ENCODE measurements at places on chromosomes 2 and 18.

DNA sequence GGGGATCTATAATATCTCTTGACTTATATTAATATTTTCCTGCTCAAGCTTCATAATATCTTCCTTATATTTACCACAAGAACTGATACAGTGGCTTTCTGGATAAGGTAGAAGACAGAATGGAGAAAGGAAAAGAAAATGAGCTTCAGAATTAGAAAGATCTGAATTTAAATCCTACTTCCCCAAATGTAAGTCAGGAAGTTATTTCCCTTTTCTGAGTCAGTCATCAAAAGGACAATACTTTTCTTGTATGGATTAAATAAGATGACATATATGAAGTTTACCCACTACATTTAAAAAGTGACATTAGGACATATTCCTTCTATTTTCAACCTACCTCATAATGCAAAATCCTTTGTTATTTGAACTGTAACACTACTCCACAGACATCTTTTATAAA is 19.0 kb downstream of the KRCC1 start:
- DNase-seq: no peak

- DNase-seq: no peak
Observed at GRCh38 chr2:189593115-189593514, 12.5 kb upstream of the SLC40A1 start.

DNA sequence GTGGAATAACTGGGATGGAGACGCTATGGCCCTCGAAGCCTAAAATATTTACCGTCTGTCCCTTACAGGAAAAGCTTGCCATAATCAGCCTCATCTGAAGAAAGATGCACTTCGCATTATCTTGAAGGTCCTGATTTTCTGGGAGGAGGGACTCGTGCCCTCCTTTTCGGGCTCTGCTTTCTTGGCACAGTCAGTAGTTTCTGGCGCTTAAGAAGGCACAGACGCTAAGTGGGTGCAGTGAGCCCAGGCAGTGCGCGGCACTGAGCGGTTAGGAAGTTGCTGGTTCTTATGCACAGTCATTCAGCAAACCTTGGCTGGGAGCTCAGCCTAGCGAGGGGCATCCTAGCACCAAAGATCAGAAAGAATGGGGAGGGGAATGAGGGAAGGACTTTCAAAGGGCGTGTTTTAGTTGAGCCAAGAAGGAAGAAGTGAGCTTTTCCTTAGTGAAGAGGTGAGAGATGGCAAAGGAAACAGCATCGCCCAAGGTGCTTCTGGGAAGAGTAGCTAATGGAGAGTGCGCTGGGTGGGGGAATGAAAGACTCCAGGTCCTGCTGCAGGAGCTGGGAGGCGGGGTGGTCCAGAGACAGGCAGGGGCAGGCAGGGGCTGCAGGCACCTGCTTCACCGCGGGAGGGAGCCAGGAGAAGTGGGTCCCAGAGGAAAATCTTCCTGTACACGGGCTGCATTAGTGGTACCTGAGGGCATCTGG is 64.1 kb downstream of the ZCCHC2 start:
- DNase-seq: no peak

DNA sequence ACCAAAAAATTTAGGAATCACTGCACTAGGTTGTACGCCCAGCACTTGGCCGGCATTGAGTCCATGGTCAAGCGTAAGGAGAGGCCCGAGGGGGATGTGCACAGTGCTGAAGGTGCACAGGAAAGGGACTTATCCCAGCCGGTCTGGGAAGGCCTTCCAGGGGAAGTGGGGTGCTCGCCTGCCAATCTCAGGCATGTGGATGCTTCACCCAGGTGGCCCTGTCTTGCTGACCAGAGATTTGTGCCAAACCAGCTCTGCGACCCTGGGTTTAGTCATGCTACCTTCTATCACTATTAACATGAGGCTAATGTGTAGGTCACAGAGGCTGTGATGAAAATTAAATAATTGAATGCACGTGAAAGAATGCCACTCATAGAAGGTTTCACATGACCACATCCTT is 1.7 kb upstream of the ITM2C start:
- no peak for DNase-seq

GRCh38 chr2:46559261-46559660 is 79.9 kb downstream of the TMEM247 start:
- DNase-seq: no peak

DNA sequence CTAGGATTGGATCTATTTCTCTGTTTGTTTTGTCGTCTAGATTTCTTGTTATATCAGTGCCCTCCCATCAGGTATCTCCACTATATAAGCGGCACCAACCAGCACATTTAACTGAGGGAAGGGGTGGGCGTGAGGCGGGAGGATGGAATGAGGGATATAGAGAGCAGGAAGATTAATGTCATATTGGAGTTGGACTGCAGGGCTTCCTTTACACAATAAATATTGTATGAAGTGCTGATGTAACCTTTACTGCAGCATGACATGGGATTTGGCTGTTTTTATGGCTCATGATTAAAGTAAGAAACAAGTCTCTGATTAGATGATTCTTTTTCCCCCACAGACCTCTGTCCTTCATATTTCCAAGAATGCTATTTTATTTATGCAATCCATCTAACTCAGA is 54.8 kb downstream of the TMEM200C start:
- no peak for DNase-seq

GRCh38 chr2:166357068-166357949 is 18.4 kb downstream of the SCN9A start:
- no peak for DNase-seq

DNA sequence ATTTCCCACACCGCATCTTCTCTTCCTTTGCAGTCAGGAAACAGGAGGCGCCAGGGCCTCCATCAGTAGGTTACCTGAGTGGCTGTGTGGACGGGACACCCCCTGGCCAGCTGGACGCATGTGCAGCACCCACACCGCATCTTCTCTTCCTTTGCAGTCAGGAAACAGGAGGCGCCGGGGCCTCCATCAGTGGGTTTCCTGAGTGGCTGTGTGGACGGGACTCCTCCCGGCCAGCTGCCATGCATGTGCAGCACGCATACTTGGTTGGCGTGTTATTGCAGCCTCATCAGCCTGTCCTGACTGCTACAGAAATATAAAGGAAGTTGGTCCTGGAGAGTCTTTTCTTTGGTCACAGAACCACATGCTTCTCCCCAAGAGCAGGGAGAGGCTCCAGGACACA is 74.6 kb downstream of the DCDC2C start:
- DNase-seq: peak; percentile 78

DNA sequence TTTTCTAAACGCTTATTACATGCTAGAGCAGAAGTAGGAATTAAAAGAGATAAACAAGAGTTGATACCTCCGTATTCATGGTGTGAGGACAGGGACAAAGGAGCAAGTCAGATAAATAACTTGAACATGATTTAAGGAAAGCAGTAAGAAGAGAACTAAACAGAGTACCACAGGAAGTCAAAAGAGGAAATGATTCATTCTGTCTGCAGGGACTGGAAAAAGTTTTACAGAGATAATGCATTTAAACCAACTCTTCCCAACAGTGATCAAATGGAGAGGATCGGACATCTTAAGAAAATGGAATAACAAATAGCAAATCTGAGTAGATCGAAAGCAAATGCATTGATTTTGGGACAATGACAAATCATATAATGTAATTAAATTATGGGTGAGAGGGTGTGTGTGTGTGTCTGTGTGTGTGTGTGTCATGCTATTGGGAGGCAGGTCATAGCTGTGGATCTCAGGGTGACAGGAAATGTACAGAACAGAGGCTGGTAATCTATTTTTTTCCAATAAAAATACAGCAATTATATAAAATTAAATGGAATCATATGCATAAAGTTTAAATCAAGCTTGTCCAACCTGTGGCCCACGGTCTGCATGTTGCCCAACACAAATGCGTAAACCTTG is 113.4 kb downstream of the MC4R start:
- peak; percentile 74 for DNase-seq

DNA sequence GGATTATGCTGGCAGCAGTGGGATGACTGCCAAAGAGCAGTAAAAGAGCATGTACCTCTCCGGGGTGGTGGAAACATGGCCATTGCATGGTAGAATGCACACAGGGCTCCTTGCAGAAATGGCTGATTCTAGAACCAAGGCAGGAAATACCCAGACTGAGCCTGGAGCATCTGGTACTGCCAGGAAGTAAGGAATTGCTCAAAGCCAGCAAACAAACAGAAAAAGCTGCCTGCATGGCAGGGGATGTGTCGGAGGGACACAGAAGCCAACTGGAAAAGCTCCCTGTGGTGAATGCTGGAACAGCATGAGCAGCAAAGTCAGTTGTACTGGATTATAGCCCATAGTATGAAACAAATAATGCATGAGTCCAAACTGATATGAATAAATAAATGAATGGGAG is 78.0 kb upstream of the NFATC1 start:
- DNase-seq: no peak

DNA sequence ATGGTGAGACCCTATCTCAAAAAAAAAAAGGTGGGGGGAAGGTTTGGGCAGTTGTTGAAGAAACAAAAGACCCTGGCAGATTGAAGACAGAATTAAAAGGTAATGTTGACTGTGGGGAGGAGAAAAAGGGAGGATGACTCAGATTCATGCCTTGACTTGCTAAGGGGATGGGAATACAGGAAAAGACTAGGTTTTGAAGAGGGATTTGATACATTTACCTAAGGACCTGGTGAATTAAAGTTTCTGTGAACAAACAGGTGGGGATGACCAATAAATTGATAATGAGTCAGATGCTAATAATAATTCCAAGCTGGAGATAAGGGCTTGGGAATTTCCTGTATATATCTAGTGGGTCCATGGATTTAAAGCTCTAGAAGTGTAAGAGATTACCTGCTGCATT is 27.6 kb downstream of the TTR start:
- no peak for DNase-seq

DNA sequence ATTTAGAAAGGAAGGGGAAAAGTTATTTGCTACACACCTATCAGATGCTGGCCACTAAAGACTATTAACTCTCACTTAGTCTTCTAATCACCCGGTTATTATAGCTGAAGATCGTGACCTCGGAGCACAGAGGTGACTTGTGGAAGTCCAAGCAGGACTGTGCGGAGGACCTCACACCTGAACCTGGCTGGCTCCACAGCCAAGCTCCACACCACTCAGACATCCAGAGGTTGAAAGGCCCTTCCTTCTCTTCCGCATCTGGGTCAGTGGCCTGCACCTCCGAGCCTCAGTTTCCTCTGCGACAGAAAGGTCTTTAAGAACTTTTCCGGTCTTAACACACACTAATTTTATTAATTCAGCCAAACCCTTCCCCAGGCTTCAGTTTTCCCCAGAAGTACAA is 57.9 kb downstream of the TNS1 start:
- no peak for DNase-seq

Data from Kasumi-1 (cell line).